ENCODE measurements at places on chromosomes 5 and 9. TPM values are rescaled to one million over a fixed set of nuclear protein-coding genes. Genes with fewer than 3 reads are reported as not detected.

DNA sequence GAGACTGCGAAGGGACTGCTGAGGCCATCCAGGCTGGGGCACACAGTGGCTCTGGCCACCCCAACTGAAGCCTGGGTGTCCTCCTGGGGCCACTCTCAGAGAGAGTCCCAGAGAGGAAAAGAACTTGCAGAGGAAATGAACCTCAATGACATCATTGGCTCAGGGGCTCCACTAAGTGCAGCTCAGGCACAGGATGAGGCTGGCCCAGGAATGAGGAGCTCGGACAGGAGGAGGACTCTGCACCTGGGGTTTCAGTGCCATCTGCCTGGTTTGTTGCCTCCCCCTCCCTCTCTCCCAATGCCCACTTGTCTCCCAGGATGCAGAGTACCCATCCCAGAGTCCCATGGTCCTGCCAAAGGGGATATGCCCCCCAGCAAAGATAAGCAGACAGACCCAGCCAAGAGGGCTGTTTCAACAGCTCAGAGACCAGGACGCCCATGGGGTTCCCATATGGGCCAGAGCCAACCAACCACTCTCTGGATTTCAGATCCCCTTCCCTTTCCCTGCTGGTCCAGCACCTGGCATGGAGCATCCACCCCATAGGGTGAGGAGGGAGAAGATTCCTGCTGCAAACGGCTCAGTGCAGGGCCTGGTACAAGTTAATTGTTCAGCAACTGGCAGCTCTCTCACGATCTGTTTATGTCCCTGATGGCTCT, 26.9 kb upstream of the OLFM1 start:
- H3K4me3 ChIP-seq, result no peak overlapping the region
- H3K27ac ChIP-seq, result no peak overlapping the region
- H3K36me3 ChIP-seq, result no peaks in the 10 kb centered on the region

- no peaks in the 10 kb centered on the region for H3K27me3 ChIP-seq
- no peak overlapping the region for H3K27ac ChIP-seq
- no peaks in the 10 kb centered on the region for H3K4me1 ChIP-seq
- no peak for DNase-seq
- no peaks in the 10 kb centered on the region for H3K36me3 ChIP-seq
Measured at GRCh38 chr5:40775085-40775845, 19.5 kb upstream of the TTC33 start.

DNA sequence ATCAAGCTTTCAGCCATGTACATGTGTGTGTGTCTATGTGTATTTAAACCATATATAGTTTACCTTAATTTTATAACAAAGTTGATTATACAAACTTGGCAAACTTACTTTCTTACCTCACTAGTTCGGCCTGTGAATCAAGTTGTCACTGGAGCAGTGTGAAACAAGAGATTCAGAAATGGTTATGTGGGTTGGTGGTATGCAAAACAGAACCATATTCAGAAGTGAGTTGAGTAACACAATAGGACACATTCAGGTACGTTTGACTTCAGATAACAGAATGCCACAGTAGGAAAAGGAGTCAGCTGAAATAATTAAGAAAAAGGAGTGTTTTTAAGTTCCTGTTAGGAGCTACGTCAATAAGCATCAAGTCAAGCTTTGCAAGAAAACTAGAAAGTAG, 21.5 kb downstream of the XPA start:
- no peaks in the 10 kb centered on the region for H3K36me3 ChIP-seq
- H3K4me3 ChIP-seq, result no peak overlapping the region
- no peaks in the 10 kb centered on the region for H3K4me1 ChIP-seq
- H3K27me3 ChIP-seq, result no peaks in the 10 kb centered on the region
- no peak for DNase-seq
- H3K27ac ChIP-seq, result no peak overlapping the region

GRCh38 chr5:15966651-15967050, 212.9 kb downstream of the MARCHF11 start:
- H3K27ac ChIP-seq, result no peak overlapping the region
- no peaks in the 10 kb centered on the region for H3K36me3 ChIP-seq
- no peak for DNase-seq
- no peak overlapping the region for H3K4me3 ChIP-seq
- H3K4me1 ChIP-seq, result no peaks in the 10 kb centered on the region
- no peaks in the 10 kb centered on the region for H3K27me3 ChIP-seq

DNA sequence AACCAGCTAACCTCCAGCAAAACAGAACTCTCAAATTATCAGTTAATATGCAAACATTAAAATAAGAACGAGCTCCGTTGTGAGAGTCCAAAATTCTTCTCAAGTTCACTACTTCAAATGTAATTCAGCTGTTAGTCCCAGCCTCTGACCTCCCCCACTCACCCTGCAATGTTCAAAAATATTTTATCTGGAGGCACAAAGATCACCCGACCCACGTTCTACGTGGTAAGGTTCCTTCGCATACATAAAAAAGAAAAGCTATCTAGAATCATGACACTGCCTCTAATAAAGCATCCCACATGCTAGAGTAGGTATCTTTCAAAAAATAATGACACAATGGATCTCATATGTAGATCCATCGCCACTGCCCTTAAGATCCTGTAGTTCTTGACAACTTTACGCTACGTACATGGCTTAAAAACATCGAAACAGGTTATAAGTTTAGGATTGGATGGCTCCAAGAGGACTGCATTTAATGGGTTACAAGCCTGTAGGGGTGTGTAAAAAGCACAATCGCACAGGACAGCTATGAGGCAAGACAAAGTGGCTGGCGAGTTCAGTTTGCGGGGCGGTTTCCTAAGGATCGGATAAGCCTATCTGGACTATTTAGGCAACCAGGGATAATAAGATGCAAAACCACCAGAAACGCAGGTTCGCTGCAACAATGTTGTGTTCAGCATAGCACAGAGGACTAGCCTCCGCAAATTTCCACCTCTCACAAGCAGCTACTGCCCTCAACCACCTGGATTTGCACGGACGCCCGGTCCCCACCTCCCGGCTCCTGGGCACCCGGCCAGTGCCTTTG, 969 bp downstream of the CLK4 start:
- no peaks in the 10 kb centered on the region for H3K27me3 ChIP-seq
- peaks cover 8% of the 10 kb centered on the region for H3K4me1 ChIP-seq
- H3K36me3 ChIP-seq, result no peaks in the 10 kb centered on the region

GRCh38 chr5:142938266-142938880, 168.2 kb downstream of the ARHGAP26 start:
- no peak overlapping the region for H3K4me3 ChIP-seq
- no peaks in the 10 kb centered on the region for H3K27me3 ChIP-seq
- H3K27ac ChIP-seq, result no peak overlapping the region
- H3K36me3 ChIP-seq, result no peaks in the 10 kb centered on the region

GRCh38 chr5:65126542-65127069, 355.1 kb downstream of the ADAMTS6 start:
- H3K4me3 ChIP-seq, result no peak overlapping the region
- DNase-seq, result no peak
- peak overlapping the region; percentile 22 for H3K27ac ChIP-seq
- no peaks in the 10 kb centered on the region for H3K4me1 ChIP-seq

- no peak for DNase-seq
- no peaks in the 10 kb centered on the region for H3K27me3 ChIP-seq
- H3K27ac ChIP-seq, result no peak overlapping the region
- H3K4me1 ChIP-seq, result no peaks in the 10 kb centered on the region
- H3K36me3 ChIP-seq, result no peaks in the 10 kb centered on the region
- H3K4me3 ChIP-seq, result no peak overlapping the region
Measured at GRCh38 chr5:146313027-146313426, 25.6 kb upstream of the POU4F3 start.

DNA sequence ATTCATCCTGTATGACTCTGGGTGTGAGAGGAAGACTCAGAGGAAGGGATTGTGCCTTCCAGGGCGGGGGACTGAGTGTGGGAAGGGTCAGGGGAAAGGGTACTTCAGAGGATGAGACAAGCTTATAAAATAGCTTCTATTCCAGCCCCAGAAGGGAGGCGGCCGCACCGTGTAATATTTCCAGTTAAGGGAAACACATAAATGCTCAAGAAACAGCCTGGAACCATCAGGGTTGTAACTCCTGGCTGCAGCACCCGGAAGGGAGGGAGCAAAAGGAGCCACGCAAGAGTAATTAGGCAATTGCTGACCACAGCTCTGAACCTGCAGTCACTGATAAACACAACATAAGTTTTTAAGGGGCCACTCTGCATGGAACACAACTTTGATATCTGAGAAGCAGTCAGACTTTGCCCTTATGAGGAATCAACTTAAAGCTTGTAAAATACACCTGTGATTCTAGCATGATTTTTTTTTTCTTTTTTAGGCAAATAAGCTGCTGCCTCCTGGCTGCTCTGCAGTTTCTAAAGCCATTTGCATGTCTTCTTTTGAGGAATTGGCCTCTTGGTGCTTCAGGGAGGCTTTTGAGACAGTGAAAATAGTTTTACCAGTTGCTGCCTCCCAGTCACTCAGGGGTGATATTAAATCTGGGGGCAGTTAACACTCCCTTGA, 382.7 kb downstream of the ENC1 start:
- no peak overlapping the region for H3K27ac ChIP-seq
- H3K4me1 ChIP-seq, result no peaks in the 10 kb centered on the region
- H3K27me3 ChIP-seq, result no peaks in the 10 kb centered on the region

The CYFIP2 gene
- 25.2 TPM for total RNA-seq

The SERF1A gene
- total RNA-seq, result 21.2 TPM

All from prostate gland (tissue), 2 donors.